CD4-positive, alpha-beta T cell treated with Interleukin-1 beta for 1 hour (primary cell): ENCODE measurements at places on chromosomes 4 and X.

GRCh38 chr4:22595684-22596083, 79.8 kb upstream of the ADGRA3 start:
- no peak for DNase-seq

DNA sequence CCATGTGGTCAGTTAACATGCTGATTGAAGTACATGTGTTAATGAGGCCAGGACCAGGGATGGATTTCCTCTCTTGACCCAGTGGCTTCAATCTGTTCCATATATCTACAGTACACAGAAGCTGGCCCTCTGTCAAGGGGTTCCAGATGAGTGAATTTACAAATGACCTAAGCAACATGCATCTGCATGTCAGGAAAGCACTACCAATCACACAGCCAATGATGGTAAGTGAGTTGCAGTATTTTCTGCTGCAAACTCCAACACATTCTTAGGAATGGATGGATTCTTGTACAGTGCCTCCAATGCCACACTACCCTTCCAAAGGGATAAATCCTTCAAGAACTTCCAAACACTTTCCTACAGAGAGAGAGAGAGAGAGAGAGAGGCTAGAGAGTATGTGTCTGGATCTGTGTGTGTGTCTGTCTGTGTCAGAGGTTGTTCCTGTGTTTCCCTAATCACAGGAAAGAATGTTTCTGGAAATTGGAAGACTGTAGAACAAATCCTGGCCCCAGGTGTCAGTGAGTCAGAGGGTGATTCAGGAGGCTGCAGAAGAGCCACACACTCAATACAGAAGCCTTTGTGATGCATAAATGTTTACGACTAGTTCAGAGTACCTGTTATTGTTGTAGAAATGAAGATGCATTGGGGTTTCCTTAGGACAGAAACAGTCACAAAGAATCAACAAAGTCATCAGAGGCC, 107.5 kb downstream of the GUCY2F start:
- no peak for DNase-seq

DNA sequence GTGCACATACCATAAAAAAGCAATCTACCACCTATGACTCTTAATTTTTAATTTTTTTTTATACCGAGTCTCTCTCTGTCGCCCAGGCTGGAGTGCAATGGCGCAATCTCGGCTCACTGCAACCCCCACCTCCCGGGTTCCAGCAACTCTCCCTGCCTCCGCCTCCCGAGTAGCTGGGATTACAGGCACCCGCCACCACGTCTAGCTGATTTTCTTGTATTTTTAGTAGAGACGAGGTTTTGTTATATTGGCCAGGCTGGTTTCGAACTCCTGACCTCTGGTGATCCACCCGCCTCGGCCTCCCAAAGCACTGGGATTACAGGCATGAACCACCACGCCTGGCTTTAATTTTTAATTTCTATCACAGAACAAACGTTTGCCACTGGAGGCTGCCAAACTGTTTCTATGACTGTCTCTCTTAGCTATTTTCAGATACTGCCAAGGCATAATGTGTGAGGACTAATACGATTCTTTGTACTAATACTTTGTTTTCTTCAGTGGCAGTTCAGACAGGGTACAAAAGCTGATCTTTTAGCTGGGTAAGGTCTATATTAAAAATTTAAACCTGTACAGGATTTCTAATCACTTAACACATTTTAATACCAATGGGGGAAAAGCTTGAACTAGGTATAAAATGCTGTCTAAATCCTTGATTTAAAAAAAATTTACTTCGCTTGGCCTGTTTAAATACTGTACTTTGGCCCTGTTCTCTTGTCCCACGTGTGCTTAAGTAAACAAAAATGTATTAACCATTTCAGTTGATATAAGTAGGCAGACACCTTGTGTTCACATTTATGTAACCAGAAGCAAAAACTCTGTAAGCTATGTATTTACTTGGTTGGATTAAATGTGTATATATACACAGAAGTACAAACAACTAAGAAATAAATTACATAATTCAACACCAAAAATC, 2.3 kb downstream of the PGRMC2 start:
- DNase-seq, result no peak

- DNase-seq, result no peak
These were observed 133.0 kb upstream of the TMLHE start for GRCh38 chrX:155745792-155746191.

DNA sequence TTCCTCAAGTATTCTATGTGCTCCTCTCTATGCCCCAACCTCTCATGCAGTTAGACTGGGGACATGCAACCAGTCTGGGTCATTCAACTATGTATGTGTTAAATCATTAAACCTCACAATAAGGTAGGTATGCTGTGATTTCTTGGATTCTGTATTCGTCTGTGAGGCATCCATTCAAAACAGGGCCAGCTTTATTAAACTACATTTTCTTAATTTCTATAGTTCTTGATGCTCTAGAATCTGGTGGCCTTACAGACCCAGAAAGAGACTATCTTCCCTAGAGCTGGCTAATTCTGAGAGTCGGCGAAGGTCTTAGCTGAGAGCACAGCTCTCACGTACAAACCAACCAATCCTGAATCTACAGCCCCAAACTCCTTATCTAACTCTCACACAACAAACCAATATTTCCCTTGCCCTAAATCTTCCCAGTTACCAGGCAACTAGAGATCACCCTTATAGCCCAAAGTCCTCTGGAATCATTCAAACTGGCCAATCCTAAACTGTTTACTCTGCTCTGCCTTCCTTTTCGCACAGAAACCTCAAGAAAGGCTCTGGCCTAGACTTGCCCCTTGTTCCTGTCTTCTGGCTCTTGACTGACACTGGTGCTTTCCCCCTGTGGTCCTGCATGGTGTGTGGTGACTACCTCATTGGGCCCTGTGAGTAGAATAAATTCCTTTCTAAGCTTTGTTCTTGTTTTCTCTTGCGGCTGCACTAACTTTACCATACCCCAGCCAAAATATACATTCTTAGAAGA, 203.5 kb upstream of the TET2 start:
- no peak for DNase-seq

DNA sequence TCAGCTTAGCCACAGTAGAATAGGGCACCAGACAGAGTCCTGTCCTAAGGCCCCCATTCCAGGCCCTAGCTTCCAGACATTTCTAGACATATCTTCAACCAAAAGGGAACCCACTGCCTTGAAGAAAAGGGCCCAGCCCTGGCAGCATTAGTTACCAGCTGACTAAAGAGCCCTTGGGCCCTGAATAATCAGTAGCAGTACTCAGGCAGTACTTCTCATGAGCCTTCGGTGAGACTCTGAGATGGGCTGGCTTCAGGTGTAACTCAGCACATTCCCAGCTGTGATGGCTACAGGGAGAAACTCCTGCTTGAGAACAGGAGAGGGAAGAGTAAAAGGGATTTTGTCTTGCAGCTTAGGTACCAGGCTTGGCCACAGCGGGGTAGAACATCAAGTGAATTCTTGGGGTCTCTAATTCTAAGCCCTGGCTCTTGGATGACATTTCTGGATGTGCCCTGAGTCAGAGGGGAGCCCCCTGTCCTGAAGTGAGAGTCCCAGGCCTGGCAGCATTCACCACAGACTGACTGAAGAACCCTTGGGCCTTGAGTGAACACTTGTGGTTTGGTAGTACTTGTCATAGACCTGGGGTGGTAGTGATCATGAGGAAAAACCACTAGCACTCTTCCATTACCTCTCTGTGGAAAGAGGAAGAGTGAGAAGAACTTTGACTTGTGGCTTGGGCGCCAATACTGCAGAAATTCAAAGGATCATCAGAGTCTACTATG, 170.1 kb downstream of the ATP10D start:
- DNase-seq, result no peak

GRCh38 chr4:25190407-25190806, 30.2 kb upstream of the SEPSECS start:
- DNase-seq, result no peak

GRCh38 chrX:39508300-39508692, 589.5 kb downstream of the BCOR start:
- DNase-seq, result peak; percentile 18

GRCh38 chrX:125152011-125152410, 167.7 kb upstream of the TEX13C start:
- no peak for DNase-seq

DNA sequence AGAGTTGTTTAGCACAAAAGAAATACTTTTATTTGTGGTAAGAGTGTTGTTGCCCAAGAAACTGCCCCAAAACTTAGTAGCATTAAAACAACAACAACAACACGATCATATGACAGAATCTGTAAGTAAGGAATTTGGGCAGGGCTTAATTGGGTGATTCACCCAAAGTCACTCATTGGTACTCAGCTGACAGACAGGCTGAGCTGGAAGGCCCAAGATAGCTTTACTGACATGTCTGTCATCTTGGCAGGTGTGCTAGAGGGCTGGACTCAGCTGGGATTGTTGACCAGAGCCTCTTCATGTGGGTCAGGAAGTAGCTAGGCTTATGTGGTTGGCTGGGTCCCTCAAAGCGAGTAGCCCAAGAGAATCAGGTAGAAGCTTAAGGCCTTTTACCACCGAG, 52.3 kb downstream of the KIAA0232 start:
- no peak for DNase-seq
